ENCODE measurements at places on chromosomes 4 and X.
A peak's percentile ranks its signal among the peaks of the same experiment; 100 is the strongest.

DNA sequence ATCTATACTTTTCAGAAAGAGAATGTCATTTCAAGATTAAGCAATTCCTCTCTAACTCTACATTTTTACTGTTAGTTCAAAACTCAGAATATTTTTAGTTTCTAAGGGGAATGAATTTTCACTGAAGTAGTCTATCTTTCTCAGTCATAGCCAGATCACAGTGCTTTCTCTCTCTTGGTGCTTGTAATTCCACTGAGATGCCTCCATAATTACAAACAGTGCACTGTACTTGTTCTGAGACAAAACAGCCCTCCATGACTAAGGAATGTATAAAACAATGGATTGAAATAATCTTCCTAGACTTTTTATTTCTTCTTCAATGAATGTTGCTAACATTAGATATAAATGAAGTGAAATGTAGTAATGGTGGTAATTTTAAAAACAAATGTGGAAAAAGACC lies 603.2 kb upstream of the FAM241A start:
- DNase-seq: no peak

GRCh38 chr4:103318327-103318726 lies 120.2 kb upstream of the CENPE start:
- DNase-seq: no peak

- DNase-seq: no peak
Measured at GRCh38 chrX:63250253-63250868, 100.8 kb downstream of the SPIN4 start.

DNA sequence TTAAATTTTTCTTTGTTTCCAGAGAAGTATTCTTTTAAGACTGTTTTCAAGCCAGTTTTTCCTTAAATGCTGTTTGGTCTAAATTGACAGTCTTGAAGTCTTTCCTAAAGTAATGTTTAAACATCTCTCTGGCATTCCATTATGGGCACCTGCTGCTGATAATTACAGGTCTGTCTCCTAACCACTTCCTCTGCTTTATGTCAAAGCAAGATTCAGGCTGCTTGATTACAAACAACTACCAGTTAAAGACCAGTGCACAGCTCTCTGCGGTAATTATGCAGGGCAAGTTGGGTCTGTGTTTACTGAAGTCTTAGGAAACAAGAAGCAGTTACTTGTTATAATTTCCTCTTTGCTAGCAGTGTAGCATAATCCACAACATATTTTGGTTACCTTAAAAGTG lies 17.6 kb downstream of the UNC5C start:
- peak; percentile 49 for DNase-seq

DNA sequence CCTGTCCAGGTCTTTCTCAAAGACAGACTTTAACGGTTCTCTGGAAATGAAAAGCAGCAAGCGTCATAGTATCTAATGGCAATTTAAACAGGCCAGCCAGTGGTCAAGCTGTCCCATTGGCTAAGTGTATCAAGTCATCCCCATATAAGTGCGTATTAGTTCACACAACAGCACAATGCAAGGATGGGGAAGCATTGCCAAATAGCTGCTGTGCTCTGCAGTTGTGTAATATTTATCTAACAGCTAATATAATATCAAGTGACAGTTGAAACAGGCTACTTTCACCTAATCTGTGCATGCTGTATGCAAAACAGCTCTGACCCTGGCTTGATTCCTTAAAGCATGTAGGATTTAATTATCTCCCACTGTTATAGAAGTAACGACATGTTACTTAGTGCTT lies 134.8 kb upstream of the PPARGC1A start:
- no peak for DNase-seq

- no peak for DNase-seq
Measured at GRCh38 chr4:52112411-52112810, 61.3 kb downstream of the SPATA18 start.

GRCh38 chr4:150063128-150063527 lies 15.1 kb upstream of the DCLK2 start:
- no peak for DNase-seq

GRCh38 chr4:10687526-10687925 lies 3.0 kb upstream of the CLNK start:
- DNase-seq: no peak

- DNase-seq: no peak
Measured at GRCh38 chr4:72418458-72418857, 150.6 kb downstream of the ADAMTS3 start.

- no peak for DNase-seq
Measured at GRCh38 chr4:145230726-145231125, 50.3 kb upstream of the OTUD4 start.

DNA sequence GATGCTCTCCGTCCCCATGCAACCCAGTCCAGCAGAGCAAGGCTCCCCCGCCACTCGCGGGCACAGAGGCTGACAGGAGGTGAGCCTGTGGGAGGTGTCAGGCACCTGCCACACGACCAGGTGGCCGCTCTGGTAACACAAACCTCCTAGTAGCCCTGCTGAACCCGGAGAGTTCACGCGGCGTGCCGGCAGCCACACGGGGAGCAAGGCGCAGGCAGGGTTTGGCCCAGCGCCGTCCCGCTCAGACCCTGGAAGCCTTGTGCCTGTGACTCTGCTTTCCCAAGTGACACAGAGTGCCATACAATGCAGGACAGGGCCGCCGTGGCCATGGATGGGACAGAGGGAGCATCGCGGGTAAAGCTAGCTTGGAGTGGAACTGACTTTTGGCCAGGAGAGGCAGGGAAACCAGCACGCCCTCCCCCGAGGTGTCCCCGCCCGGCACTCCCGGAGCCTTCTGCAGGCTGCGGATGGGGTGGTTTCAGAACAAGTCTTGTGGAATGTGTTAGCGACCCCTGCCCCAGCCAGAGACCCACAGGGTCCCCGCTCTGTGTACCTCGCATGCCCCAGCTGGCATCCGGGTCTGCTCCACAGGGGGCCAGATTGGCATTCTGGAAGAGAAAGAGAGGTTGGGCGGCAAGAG lies 44.7 kb upstream of the AFAP1 start:
- DNase-seq: no peak

DNA sequence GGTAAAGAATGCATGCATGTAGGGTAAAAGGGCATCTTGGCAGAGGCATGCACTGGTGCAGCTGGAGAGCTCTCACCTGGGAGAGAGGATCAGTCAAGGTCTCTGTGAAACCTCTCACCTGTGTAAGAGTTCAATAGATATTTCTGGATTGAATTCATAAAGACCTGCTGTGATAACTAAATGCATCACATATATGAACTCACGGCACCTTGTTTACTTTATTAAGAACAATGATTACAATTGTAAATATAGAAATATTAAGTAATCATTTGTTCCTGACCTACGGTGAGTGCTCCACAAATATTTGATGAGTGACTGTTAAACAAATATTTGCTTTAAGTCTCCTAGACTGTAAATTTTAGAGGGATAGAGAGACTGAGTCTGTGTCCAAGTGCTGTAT lies 85.9 kb upstream of the PAQR3 start:
- DNase-seq: peak; percentile 32

- DNase-seq: no peak
Measured at GRCh38 chrX:140431521-140431920, 73.3 kb downstream of the SOX3 start.

GRCh38 chr4:101066626-101067170 lies 280.6 kb downstream of the PPP3CA start:
- no peak for DNase-seq

DNA sequence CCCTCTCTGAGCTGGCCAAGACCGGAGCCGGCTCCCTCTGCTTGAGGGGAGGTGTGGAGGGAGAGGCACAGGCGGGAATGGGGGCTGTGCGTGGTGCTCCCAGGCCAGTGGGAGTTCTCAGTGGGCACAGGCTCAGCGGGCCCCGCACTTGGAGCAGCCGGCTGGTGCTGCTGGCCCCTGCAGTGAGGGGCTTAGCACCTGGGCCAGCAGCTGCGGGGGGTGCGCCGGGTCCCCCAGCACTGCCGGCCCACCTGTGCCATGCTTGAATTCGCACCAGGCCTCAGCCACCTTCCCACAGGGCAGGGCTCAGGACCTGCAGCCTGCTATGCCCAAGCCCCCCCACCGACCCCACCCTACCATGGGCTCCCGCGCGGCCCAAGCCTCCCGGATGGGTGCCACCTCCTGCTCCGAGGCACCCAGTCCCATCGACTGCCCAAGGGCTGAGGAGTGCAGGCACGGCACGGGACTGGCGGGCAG lies 602.5 kb downstream of the KCTD8 start:
- no peak for DNase-seq

DNA sequence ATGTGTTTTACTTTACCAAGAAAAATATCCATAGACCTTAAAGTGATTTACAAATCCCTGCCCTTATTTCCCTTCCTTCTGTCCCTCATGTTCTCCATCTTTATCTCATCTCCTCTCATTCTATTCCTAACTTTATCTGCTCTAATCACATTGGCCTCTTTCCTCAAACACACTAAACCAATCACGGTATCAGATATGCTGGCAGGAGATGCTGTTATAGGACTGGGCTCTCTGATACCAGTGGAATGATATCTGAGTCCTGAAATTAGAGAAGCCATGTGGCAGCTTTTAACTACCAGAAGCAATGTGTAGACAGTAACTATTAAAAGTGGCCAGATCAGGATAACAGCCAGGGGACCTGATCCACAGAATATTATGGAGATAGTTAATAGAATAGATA lies 49.9 kb upstream of the GIMD1 start:
- no peak for DNase-seq

DNA sequence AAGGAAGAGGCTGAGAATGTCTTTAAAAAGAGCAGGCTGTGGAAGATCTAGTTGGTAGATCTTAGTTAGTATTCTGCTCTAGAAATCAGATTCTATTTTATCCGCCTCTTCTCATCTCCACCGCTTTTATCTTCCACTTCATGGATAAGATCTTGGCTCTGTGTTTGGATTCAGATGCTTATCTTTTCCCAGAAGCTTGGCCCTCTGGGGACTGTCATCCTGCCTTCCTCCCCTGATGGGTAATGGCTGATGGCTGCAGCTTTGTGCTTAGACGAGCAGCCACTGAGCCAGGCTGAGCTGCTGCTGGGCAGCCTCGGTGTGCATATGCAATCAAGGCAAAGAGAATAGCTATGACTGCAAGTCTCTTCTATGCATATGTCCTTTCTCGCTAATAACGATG lies 23.5 kb downstream of the TRIML1 start:
- no peak for DNase-seq

GRCh38 chr4:122305853-122306252 lies 73.0 kb upstream of the ADAD1 start:
- DNase-seq: no peak

DNA sequence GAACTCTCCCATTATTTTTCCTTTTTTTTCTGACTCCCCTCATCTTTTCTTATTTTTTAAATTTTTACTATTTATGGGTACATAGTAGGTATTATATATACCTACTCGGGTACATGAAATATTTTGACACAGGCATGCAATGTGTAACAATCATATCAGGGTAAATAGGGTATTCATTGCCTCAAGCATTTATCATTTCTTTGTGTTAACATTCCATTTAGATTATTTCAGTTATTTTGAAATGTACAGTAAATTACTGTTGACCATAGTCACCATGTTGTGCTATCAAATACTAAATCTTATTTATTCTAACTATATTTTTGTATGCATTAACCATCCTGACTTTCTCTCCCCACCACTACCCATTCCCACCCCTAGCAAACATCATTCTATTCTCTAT lies 33.8 kb upstream of the SLIT2 start:
- DNase-seq: no peak

GRCh38 chr4:109548655-109549054 lies 11.4 kb upstream of the MCUB start:
- no peak for DNase-seq

DNA sequence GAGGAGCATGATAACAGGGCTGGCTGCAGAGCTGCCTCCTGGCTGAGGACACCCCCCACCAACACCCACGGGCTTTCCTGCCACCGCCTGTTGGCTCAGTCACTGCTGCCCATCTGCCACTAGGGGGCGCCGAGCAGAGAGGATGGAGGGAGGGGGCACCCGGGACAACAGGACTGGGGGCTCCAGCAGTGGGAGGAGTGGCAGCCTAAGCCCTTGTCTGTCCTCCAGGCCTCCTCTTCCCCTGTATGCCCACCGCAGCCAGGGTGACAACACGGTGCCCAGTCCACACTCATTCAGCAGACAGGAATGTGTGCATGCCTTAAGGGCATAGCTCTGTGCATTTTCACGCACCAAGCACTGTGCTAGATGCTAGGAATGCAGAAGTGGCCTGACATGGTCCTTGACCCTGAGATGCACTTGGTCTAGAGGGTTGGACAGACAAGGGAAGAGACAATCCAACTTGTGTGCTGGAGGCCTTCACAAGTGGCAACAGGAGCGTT lies 149.9 kb downstream of the AMMECR1 start:
- DNase-seq: no peak

DNA sequence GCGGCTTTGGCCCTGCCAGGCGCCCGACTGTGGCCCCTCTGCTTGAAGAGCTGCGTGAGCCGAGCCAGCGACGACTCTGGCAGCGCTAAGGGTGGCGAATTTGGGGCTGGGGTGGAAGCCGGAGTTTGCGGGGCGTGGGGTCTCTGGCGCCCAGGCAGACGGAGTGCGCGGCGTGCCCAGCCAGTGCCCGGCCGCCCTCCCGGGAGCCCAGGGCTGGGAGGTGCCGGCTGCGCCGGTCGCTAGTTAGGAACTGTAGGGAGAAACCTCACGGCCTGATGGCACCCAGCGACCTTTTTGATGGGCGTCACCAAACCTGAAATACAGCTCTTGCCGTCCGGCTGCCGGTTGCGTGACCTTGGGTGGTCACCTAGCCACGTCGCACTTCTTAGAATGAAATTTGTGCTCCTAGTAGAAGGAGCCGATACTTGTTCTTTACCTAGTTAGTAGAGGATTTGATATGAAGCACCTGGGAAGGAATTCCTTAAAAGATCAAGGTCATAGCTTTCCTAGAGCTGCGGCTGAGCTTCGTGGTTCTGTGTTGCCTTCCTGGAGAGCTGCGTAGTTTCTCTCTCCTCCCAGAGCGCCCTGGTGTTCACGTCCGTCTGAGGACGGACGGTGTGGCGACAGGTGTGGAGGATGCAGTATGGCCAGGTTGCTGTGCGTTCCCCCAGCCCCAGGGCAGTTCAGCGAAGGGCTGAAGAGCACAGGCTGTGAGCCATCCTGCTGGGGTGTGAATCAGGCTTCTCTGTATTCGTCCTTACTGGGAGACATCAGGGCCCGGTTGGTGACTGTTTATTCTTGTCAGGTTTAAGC lies 680 bp downstream of the MAEA start:
- no peak for DNase-seq

GRCh38 chr4:109590905-109591304 lies 30.9 kb downstream of the MCUB start:
- DNase-seq: no peak

DNA sequence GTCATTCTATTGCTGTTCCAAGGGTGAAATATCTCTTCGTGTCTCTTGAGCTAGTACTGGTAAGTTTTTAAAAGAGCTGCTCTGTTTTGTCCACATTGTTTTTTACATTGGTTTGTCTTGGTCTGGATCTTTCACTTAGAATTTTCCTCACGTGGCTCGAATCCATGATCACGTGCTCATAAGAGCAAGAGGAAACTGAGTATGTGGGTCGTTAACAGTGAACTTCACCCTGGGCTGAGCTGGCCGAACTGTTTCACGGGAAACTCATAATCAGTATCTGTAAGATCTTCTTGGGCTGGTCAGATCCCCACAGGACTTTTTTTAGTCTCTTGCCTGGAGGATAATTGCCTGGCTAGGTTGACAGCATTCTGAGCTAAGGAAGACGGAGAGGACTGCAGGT lies 77.8 kb upstream of the HELT start:
- no peak for DNase-seq
